Left ventricle myocardium superior (tissue), 1 donor: ENCODE measurements at places on chromosomes 2 and 18.

DNA sequence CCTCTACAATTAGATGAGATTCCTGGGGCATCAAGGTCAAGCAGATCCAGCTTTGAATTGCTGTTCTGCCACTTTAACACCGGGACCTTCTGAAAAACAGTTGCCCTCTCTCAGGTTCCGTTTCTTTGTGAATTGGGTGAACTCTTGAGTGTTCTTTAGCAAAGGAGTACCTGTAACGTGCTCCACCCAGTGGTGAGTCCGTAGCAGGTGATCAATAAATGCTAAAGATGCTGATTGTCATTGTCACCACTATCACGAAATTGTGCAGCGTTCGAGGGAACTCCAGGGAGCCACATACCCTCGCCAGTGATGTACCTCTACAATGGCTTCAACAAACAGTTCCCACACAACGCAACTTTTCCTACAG is 81.9 kb downstream of the TCF7L1 start:
- no peak for DNase-seq

DNA sequence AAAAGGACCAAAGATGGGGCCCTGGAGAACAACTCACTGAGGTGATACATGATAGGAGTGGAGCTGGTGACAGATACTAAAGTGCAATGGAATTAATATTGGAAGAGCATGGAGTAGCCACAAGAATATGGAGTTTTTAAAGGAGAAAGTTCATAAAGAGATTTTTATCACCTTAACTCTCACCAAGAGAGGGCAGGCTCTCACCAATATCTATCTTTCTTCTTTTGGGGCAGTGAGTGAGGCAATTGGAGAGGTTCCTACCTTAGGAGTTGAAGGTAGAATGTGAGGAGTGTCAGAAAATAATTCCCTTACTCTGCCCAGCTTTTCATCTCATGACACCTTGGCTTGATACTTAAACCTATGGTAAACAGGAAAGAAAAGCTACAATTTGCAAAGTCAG is 233.7 kb upstream of the CWC22 start:
- DNase-seq, result no peak

GRCh38 chr2:168030862-168031624 is 216.4 kb downstream of the STK39 start:
- DNase-seq, result no peak

- no peak for DNase-seq
These were observed 34.5 kb upstream of the DSEL start for GRCh38 chr18:67550872-67551520.
